ENCODE measurements at places on chromosomes 1 and 21. TPM values are rescaled to one million over a fixed set of nuclear protein-coding genes. Genes with fewer than 3 reads are reported as not detected.

AADACL3 gene
- 54.6 TPM for total RNA-seq

LHX4 gene
- total RNA-seq: not detected

RABGAP1L gene
- 53.8 TPM for total RNA-seq

DNA sequence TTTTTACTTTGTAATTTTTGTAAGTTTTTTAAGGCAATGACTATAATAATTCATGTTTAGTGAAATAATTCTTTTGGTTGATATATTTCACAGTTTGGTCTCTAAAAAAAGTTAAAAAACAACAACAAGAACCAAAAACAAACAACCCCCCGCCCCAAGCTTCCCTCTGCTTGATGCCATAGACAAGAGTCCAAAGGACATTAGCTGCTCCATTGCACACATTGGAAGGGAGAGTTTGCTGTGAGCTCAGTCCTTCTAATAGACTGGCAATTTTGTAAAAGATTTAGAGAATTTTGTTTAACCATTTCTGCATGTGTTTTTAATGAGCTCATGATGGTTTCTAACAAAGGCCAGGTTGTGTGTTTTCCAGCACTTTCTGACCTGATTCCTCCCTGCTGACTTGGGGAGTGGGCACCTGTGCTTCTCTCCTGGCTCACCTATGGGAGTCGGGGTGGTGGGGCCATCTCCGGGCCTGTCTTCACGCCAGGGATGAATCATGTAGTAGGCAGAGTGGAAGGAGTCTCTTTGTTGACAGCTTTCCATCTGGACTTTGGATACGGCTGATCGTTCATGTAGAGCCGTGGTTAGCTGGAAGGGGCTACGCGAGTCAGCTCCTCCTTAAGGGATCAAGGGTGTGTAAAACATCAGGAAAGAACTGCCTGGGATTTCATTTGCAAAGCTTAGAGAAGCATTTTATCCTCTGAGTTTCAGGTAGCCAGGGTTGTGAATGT, 14.1 kb downstream of the ZBTB18 start:
- DNase-seq: no peak
